NCI-H1694 (cell line): ENCODE measurements at places on chromosomes 13 and 19.
A peak's percentile ranks its signal among the peaks of the same experiment; 100 is the strongest.

DNA sequence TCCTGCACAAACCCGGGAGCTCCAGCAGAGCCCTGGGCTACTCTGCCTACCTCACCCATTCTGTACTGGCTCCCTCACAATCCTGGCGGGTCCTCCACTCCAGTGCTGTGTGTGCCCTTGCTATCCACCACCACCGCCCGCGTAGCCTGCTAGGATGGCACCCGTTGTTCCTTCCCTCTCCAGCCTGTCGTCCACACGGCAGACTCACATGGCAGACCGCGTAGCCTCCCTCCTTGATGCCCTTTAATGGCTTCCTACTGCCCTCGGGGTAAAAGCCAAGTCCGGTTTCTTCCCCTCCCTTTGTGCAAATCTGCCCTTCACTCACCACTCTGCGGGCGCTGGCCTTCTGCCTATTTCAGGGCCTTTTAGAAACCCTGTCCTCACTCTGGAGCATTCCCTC lies 106.6 kb downstream of the RAB20 start:
- DNase-seq, result no peak

DNA sequence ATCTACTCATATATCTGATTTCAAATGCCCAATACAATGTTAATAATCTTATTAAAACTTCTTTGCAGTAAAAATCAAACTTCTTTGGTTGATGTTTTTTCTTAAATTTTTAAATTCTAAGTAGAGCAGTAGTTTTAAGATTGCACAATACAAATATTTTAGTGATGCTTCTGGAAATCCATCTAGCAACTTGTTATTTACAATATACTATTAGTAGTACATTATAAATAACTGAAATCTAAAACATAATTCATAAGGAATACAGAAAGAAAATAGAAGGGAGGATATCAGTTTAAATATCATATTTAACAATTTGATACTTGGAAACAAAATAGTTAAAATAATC lies 569.7 kb downstream of the PCDH9 start:
- DNase-seq, result no peak

GRCh38 chr13:78317030-78317429 lies 286.3 kb downstream of the POU4F1 start:
- peak; percentile 17 for DNase-seq

- no peak for DNase-seq
Measured at GRCh38 chr13:29922896-29923295, 72.5 kb upstream of the UBL3 start.
